ENCODE measurements at places on chromosomes 7 and 10.

- DNase-seq, result no peak
Measured at GRCh38 chr7:17725821-17726220, 214.5 kb downstream of the SNX13 start.

DNA sequence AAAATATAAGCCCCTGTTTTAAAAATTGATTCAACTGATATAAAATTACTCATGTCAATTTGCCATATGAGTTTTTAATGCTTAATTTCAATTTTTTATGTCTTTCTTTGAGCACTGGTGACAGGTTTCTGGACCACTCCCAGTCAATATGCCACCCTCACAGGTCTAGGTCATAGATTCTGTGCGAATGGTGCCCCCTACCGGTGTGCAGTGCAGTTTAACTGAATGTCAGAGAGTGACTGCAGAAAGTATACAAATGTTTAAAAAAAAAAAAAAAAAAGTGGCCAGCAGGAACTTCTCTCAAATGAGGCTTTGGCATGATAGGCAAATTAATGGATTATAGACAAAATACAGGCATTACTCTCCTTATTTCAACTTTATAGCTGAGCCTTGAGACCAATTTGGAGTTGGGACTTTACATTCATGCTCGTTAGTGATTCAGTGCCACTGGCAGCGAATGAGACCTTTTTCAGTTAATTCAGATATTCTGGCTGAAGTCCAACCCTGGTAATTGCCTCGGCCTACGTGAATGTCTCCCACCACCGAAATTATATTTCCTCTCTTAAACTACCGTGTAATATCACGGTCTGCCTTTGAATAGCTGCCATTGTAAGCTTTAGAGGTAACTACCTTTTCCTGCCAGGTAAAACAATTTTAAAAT is 427.6 kb downstream of the PHTF2 start:
- no peak for DNase-seq

GRCh38 chr10:69661414-69662172 is 31.5 kb downstream of the FAM241B start:
- no peak for DNase-seq

- no peak for DNase-seq
Measured at GRCh38 chr7:143393267-143394041, 12.3 kb downstream of the ZYX start.

DNA sequence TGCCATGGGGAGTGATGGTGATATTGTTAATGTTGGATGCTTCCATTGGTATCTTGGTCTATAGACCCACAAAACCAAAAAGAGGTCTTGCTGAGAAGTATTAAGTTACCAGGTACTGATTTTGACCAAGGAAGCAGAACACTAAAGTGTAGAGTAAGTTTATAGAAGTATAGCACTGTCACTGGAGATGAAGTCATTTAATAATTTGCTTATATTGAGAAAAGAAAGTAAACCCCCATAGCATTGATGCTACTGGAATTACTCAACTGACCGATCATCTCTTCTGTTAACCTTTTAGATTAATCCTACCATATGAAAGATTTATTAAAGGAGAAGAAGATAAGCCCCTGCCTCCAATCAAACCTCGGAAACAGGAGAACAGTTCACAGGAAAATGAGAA is 183.2 kb downstream of the RTKN2 start:
- DNase-seq, result no peak

DNA sequence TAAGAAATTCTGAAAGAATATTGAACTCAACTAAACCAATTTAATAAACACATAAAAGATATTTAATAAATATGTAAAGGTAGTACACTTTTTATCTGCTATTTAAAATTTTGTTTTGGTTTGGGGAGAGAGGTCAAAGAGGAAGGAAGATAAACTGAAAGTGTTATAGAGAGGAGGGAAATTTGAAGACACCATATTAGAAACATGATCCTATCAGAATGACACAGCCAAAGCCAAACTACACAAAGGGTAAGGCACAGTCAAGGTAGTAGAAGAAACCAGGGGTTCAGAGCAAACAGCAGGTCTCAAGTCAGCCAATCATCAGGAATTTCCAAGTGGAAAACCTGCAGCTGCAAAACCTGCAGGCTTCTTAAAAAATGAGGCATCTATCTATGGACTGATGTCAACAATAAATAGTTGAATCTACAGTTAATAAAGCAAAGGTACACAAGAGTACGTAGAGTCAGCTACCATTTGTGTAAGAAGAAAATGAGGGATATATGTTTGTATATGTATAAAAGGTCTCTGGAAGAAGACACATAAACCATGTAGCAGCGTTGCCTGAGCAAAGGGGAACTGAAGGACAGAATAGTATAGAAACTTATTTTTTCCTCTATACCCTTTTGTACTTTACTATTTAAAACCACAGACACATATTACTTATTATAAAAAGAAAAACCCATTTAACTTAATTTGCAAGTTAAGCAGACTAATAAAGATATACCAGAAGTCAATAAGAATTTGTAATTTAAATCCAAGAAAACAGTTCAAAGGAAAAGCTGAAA is 10.0 kb downstream of the ZNF800 start:
- DNase-seq, result no peak

GRCh38 chr7:1505731-1506550 is 1.8 kb upstream of the INTS1 start:
- no peak for DNase-seq

DNA sequence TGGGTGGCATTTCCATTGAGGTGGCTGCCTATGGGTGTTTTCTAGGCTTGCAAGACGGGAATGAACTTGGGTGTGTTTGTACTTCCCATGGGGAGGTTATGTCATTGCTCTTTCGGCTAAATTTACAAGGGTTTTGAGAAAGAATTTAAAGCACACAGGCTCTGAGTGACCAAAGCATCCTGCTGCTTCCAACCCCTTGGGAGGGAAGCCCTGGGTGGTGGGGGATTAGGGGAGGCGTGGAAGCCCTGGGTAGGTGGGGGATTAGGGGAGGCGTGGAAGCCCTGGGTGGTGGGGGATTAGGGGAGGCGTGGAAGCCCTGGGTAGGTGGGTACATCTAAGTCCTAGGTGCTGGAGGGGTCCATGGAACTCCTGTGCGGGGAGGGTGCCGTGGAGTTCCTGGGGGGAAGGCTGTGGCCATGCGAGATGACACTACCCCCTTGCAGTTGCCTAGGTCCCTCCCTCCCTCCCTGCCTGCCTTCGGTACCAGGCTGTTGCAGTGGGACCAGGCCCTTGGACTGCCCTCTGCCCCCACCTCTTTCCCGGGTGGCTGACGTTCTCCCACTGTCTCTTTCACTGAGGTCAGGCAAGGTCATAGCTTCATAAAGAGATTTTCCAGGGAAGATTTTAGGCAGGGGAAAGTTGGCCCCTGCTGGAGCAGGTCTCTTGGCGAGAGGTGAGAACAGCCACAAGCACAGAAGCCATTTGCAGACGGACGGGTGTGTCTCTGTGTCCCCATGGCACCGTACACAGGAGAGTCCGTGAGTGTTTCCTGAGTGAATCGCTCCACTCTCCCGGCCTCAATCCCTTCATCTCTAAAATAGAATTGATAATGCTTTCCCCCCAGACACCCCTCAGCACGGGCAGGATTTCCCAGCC is 19.5 kb downstream of the PRF1 start:
- no peak for DNase-seq

DNA sequence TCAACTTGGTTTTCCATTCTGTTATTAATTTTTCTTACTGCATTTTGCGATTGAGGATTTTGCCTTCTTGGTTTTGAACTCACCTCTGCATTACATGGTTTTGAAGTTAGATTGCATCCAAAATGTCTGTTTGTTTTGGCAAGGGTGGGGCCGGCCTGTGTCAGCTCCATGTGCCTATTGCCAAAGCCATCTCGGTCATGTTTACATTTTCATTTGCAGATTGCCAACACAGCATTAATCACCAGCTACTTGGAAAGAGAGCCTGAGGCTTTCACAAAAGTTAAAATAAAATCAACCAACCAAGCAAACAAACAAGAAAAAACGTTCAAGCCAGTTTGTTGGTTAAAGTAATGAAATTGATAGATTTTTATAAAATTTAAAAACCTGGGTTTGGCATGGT is 695.8 kb downstream of the TYW1 start:
- peak; percentile 4 for DNase-seq

DNA sequence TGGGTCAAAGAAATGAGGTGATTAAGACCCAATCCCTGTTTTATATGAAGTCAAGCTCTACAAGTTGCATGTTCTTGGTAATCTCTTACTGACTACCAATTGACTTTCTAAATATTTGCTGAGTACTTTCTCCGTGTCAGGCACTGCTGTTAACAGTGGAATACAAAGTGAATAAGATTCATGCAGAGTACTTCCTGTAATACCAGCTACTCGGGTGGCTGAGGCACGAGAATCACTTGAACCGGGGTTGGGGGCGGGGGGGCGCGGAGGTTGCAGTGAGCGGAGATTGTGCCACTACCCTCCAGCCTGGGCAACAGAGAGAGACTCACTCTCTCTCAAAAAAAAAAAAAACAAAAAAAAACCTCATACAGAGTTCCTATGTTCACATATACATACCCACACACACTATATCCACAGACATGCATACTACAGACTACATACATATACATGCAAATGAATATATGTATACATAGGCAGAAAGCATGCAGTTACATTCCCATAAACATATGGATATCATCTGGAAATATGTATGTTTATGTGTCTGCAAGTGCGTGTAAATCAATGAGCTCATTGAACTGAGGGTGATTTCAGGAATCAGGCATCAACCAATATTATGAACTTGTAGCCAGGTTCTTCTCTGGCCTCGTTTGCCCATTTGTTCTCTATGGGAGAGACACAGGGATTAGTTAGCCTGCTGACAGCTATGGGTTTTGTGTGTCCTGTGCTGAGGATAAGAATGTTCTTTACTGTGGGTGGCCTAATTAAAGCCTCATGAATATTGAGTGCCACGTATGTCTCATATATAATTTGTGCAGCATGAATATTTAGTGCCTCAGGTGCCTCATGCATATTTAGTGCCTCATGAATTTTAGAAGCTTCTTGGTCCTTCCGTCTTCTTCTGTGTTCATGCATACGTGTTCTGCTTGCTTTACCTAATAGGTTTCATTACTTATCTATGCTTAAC is 73.9 kb downstream of the BICC1 start:
- DNase-seq, result no peak

DNA sequence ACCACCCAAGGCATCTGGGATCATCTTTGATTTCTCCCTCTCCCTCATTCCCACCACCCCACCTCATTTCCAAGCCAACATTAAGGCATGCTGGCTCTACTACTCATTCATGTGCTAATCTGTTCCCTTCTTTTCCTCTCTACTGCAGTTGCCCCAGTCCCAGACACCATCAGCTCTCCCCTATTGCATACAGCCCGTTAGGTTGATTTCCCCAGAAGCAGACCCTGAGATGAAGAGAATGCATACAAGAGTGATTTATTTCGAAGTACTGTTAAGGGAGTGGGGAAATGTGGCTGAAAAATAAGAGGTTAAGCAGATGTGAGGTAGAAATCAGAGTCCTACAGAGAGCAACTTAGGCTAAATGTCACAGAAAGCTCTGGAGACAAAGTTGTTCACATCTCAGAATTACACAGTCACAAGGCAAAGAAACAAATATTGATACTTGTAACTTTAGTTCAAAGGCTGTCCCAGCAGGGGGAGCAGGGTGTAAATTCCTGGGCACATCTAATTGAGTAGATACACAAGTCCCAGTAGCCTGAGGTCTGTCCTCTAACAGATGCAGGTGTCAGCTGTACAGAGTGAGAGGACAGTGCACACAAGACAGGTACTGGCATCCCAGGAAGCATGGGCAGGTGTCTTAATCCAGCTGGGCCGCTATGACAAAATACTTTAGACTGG is 20.9 kb downstream of the AKR1D1 start:
- DNase-seq, result no peak

DNA sequence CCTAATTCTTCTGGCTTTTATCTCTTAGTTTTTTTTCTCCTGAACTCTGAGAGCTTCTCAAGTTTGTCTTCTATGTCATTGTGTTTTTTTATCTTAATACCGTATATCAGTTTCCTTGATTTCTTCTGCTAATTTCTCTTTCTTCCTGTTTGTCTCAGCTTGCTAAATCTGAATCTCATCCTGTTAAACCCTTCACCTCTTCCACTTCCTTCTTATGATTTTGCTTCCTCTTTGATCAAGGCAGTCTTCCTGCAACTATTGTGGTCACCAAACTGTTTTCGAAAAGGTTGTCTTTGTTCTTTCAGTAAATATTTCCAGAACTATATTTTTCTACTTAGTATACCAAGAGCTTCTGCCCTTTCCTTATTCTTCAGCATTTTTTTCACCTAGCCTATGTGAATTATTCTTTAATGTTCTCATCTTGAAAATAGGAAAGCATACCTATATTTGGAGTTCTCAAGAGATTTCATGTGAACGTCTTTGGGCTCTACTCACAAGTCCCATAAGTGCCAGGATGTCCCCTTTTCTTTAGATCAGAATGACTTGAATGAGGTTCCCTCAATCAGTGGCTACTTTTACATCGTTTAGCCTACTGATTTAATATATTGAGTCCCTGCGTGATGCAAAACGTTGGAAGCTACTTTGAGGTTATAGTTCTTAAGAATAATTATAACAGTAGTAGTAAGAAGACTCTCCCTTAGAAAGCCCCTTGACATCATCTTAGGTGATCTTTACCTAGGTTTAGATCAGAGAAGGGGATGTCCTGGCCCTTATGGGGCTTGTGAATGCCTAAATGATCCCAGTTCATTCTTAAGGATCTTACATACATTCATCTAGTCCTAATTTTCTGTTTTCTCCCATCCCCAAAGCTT is 415.4 kb upstream of the AUTS2 start:
- DNase-seq, result no peak

- DNase-seq, result no peak
Measured at GRCh38 chr10:35377050-35377728, 40.9 kb downstream of the CCNY start.

- DNase-seq, result no peak
Measured at GRCh38 chr7:5435291-5436002, 11.8 kb upstream of the TNRC18 start.

- peak; percentile 34 for DNase-seq
Measured at GRCh38 chr10:70605161-70605560, 2.6 kb upstream of the PRF1 start.

- DNase-seq, result peak; percentile 10
Measured at GRCh38 chr10:17586821-17587234, 30.3 kb downstream of the HACD1 start.

DNA sequence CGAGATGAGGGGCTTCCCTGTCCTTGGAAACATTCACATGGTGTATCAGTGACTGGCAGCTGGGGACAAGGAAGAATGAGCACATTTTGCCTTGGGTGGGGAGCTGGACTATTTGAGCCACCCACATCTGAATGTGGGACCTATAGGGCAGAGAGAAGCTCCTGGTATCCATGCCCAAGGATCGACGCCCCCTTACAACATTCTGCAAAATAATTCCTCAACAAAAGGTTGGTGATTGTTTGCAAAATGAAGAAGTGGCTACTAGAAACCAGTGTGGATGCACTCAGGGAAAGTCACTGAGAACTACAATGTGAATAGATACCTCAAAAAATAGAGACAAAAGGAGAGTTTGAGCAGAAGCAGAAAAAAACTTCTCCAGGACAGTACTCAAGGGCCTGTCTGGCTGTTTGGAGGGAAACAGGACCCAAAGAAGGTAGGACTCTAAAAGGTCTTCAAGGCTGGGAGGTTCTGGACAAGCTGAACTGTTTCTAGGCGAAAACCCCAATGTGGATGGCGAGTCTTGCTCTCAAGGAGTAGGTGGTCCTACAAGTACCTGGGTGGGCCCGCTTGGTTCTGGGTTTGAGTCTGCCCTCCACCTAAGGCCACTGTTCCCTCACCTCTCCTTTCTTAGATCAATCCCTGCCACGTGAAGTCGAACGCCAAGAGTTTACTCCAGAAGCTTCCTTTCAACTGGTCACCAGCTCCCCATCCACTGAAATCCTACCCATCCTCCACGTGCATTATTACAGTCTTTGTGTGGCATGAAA is 125.0 kb upstream of the ZNF746 start:
- DNase-seq, result no peak

Measured in foreskin keratinocyte (primary cell).